Activated CD4-positive, alpha-beta T cell treated with anti-CD3 and anti-CD28 coated beads for 36 hours (primary cell): ENCODE measurements at places on chromosomes 3 and 15. TPM values are rescaled to one million over a fixed set of nuclear protein-coding genes. Genes with fewer than 3 reads are reported as not detected.
A peak's percentile ranks its signal among the peaks of the same experiment; 100 is the strongest.

Gene CX3CR1
- 0.14 TPM for total RNA-seq

Gene HHLA2
- 0.27 TPM for total RNA-seq

Gene PLSCR2
- total RNA-seq = not detected

DNA sequence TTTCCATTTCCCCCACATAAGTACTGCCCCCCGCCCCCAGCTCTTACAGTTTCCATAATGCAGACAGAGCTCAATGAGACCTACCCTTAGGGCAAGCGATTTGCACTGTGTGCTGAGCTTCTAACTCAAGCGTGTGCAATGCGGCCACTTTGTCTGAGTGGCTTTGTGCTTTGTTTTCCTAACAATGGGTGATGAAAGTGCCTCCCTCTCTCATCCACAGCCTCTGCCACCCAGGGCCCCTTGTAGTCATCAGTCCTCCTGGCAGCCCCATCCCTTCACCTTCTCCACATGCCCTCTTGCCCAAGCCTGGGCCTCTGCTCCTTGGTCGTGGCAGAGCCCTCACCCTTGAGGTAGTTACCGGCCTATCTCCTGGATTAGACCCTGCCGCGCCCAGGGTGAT lies 17.2 kb downstream of the DAPK2 start:
- DNase-seq = no peak

GRCh38 chr3:151282921-151283320 lies 4.6 kb upstream of the P2RY14 start:
- no peak for DNase-seq

- DNase-seq = peak; percentile 46
These were observed 106.0 kb downstream of the MEX3B start for GRCh38 chr15:81939604-81940440.

DNA sequence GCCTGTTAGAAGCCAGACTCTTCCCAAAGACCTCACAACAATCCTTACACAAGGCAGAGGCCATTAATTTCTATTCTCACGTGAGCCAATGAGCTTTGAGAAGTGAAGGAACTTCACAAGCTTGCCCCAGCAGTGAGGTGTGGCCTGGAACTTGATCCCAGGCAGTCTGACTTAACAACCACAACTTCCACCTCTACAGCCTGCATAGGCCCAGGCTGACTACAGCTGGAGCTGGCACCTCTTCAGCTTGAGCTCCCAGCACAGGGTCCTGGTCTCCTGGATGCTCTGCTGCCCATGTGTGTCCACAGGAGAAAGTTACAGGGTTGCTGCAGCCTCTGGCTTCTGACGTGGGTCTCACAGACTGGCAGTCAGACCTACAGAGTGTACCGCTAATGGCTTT lies 111.0 kb downstream of the ERC2 start:
- no peak for DNase-seq
